ENCODE measurements at places on chromosomes 3 and 15.

- no peak for DNase-seq
Measured at GRCh38 chr15:75230551-75231371, 27.4 kb upstream of the GOLGA6C start.

GRCh38 chr3:102796804-102797203 is 362.0 kb downstream of the ZPLD1 start:
- no peak for DNase-seq

- DNase-seq, result no peak
Measured at GRCh38 chr3:171804618-171805389, 5.5 kb downstream of the PLD1 start.

- DNase-seq, result no peak
Measured at GRCh38 chr15:70281261-70281810, 183.6 kb upstream of the TLE3 start.

- DNase-seq, result no peak
Measured at GRCh38 chr3:195165265-195165609, 105.7 kb downstream of the XXYLT1 start.

GRCh38 chr15:65420975-65421359 is 1.8 kb downstream of the IGDCC4 start:
- no peak for DNase-seq

GRCh38 chr3:89494734-89495133 is 387.3 kb downstream of the EPHA3 start:
- no peak for DNase-seq

DNA sequence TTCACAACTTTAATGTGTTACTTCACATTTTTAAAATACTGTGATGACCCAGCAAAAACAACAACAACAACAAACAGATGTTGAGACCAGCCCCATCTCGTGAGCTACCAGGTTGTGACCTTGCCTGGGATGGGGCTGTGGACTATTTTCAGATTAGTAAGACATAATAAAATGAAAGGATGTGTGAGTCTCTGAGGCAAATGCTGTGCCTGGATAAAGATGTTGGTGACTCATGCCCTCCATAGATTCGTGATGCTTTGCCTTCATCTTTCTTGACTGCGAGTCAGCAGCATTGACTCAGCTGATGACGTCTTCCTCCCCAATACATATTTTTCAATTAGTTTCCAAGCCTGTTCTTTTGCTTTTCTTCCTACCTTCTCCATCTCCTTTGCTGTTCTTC is 453.0 kb upstream of the CFAP20DC start:
- no peak for DNase-seq

DNA sequence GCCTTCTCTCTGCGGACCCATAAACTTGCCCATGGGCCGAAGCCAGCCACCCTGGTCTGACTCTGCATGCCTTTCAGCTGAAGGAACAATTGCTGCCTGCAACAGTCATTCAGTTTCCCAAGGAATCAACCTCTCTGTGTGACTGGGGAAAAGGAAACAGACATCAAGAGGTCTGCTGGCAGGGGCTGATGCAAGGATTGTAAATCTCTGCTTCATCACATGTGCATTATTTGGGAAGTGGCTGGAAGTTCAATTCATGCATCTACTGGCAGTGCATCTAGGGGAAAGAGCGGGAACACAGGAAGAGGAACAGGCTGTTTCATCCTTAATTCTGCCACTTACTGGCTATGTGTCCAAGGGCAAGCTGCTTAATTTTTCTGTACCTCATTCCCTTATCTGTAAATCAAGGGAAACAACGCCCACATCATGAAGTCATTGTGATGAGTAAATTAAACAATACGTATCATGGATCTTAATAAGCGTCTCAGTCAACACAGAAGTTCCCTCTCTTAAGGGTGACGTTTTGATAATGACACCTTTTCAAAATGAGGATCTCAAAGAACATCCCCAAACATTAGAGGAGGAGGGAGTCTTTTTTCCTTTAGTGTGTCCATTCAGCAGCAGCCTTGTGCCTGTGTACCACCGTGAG is 17.4 kb upstream of the ADPGK start:
- no peak for DNase-seq

DNA sequence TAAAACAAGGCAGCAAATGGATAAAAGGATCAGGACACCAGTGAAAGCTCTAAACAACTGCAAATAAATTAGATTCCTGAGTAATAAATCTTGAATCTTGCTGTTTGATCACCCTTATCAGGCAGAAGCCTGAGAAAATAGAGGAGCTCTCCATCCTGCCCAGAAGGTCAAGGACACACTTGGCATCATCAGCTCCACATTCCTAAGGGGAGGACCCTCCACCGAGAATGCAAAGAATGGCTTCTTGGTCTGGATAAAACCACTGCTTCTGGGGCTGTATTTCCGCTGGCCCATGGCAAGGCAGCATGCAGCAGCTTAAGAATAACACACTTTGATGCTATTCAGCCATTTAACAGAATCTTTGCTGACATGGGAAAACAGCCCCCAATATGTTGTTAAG is 108.9 kb upstream of the TSC22D2 start:
- no peak for DNase-seq

DNA sequence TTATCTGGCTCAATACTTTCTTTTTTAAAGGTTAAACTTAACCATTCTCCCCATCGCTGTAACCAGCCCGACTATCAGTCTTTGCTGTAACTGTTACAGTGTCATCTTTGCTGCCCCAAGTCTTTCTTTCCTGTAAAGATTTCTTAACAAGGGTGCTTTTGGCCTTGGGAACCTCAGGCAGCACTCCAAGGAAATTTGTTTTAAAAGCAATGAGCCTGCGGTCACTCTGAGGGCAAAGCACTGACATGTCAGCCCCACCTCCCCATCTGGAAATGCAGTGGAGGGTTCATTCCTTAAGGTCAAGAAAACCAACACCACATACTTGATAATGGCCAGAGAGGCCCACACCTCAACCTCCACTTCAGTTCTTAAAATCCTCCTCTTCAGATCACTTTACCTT is 3.2 kb downstream of the TRANK1 start:
- DNase-seq, result no peak

DNA sequence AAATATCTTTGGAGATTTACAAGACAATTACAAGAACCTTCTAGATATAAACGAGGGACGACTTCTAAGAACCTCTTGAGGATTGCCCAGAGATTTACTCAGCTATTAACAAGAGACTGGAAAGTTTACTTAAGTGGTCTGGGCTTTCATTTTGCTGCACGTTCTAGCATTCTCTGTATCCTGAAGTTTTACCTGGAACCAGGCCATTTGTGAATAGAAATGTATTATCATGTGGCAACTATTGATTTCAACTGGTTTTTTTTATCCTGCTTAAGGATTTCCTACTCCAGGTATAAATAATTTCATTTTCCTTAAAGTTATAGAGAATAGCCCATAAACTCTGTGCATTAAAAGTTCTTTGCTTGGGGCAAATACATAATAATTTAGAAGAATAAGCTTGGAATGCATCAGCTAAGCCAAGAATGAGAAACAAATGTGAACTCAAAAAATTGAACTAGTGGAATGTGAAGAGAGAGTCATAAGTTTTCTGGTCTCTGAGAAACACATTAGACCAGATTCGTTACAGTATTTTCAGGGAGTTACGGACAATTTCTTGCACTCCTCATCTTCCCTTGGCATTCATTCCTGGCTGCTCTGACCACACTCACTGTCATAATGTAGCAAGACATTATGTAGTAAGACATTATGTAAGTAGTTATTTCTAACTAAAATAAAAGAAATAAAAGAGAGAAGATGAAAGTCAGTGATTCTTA is 1.3 kb downstream of the AQP9 start:
- DNase-seq, result no peak

DNA sequence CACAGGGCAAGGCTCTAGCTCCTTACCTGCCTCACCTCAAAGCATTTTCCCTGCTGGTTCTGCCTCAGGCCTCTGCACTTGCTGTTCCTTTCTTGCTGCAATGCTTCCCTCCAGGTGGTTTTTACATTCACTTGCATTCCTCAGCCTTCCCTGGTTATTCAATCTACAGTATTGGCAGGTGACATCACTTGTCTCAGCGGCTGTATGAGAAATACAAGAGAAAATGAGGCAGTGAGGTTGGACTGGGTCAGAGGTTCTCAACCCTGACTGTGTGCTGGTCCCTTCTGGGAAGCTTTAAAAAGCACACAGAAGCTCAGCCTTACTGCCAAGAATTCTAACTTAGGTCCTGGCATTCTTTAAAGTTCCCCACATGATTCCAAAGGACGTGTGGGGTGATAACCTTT is 26.7 kb downstream of the SIAH2 start:
- DNase-seq, result no peak

DNA sequence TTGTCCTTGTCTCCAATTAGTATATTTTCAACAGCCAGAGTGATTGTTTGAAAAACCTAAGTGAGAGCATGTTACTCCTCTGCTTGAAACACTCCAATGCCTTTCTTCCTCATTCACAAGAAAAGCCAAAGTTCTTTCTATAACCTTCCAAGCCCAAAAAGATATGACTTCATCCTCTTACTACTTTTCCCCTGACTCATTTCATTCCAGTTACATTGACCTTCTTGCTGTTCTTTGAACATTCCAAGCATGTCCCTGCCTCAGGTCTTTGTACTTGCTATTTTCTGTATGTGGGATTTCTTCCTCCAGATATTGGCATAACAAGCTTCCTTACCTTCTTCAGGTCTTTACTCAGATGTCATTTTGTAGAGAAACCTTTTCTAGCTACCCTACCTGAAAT is 28.3 kb downstream of the EHHADH start:
- no peak for DNase-seq

DNA sequence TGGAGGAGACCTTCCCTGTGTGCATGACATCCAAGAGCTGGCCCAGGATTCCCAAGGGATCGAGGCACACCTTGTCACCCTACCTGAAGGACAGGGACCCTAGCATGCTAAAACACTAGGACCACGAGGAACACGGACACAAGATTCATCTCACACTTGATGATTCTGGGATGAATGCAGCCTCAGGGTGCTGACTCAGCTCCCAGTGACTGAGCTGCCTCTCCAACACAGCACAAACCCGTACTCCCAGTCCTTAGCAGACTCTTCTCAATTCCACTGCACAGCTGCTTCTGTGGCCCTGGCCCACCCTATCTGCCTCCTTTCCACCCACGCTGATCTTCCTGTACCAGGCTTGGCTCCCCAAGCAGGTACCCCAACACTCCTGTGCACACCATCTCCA is 9.1 kb upstream of the OXTR start:
- DNase-seq, result no peak

DNA sequence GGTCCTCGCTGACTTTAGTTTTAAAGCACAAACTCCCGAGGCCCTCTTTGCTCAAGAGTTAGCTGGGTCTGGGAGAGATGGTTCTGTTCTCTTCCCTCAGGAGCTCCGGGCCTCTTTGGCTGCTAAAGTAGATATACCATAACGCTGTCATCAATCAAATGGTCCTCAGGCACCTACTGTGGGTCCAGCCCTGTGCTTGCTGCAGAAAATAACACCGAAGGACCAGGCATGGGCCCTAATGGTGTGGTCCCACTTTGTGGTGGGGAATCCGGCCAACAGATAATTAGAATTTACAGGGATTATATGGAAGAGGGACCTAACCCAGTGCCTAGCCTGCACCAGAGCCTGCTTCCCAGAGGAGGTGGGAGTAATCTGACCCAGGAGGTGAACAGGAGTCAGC is 347.4 kb downstream of the LRTM1 start:
- no peak for DNase-seq

- DNase-seq, result no peak
Measured at GRCh38 chr15:40282869-40283614, at the start of gene ANKRD63. Gene ANKRD63, minus strand, starts transcription at chr15:40283064. Its CDS starts 478 bp downstream, at chr15:40282586.

DNA sequence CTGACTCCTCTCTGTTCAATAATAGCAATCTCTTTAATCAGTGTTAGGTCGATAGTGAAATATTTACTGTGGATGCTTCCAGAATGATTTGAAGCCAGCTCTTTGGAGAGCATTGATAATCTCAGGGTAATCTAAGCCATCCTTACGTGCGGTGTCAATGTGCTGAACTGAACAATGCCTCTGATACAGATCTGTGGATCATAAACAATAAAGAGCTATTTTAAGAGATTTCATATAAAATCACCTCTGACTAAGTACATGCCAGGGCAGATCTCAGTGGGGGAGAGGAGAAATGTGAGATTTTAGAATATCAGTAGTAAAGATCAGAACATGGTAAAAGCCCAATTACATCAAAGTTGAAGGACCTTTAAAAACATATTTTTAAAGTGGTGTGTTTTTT is 319.3 kb upstream of the GBE1 start:
- no peak for DNase-seq

DNA sequence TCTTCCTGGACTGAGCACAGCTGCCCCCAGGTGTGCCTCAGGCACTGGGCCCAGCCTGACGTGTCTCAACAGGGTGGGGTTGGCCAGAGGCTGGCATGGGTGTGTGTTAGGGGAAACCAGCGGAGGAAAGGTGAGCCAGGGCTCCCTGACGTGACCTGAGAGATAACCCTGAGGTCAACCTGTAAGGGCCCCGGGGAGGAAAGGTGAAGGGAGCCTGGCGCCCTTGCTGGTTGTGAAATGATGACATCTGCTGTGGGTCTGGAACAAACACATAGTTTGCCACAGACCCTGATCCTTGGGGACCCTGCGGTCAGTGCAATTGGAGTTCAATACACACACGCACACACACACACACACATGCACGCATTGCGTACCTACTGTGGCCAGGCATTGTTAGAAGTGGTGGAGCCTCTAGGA is 100.2 kb upstream of the TLE3 start:
- DNase-seq, result no peak

DNA sequence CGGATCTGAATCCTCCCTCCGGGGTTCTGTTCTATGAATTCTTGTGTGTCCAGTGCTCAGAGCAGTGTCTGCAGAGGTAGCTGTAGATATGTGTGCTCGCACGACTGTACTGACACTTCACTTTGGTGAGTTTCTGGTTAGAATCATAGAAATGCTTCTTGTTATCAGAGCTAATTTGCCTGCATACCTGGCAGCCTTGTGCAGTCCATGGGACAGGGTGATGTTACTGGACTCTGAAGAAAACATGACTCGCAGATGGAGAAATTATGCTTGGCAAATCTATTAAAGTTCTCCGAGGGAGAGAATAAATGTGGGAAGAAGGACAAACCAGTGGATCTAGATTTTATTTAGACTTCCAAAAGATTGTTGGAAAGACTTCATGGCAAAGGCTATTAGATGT is 12.2 kb downstream of the CGNL1 start:
- DNase-seq, result no peak

- DNase-seq, result no peak
Measured at GRCh38 chr3:45027441-45027840, 1.3 kb downstream of the CLEC3B start.

DNA sequence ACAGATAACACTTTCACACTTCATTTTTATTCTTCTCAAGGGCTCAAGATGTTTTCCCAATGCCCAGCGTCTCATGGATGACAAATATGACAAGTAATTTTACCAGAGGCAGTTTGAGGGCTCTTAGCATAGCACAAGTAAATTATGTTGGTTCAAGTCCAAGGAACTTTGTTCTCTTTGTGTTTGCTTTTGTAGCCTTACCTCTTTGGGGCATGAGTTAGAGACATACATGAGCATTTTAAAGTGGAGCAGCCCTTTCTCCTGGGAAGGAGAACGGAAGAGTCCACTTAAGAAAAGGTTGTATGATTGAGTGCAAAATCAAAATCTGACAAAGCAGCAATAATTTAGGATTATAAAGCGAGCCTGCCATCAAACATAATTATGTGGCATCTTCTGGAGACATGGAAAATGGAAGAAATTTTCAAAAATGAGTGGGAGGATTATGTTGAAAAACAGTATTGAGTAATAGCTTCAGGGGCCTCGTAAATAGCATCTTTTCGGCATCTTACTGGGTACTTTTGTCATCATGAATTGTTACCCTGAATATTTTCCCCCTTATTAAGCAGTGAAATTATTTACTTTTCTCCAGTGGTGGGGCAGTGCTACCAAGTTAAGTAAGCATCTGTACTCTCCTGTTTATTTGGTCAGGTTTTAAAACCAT is 65.9 kb downstream of the PGPEP1L start:
- no peak for DNase-seq

Measured in Jurkat, Clone E6-1 (cell line).